ENCODE measurements at places on chromosomes 16 and 17.

GRCh38 chr17:39107973-39108372 lies 43.5 kb downstream of the PLXDC1 start:
- no peak for DNase-seq

DNA sequence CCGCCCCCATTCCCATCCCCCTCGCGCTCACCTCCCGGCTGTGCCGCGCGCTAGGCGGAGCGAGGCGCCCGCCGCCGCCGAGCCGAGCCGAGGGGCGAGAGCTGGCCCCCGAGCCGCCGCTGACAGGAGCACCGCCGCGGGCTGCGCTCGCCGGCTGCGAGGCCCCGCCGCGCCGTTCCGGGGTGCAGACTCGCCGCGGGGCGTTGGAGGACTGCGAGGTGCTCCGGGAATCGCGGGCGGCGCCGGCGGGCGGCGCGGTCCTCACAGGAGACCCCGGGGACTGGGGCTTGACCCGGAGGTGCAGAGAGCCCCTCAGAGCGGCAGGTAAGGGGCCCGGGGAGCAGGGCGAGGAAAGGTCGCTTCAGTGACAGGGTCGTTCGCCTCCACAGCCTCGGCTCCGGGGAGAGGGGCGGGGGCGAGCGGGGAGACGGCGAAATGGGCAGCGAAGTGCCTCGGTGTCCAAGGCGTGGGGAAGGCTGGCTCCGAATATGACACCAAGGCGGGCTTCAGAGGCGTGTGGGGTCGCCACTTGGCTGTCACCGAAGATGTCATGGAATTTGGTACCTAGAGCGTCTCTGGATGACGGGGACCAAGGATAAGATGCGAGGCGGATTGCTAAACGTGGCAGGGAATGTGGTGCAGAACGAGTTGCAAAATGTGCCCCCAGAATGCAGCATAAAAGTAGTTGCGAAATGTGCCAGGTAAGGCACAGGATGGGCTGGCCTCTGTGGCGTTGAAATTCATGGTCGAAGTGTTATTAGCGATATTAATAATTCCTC lies 580 bp downstream of the TANC2 start:
- DNase-seq, result peak; percentile 36

DNA sequence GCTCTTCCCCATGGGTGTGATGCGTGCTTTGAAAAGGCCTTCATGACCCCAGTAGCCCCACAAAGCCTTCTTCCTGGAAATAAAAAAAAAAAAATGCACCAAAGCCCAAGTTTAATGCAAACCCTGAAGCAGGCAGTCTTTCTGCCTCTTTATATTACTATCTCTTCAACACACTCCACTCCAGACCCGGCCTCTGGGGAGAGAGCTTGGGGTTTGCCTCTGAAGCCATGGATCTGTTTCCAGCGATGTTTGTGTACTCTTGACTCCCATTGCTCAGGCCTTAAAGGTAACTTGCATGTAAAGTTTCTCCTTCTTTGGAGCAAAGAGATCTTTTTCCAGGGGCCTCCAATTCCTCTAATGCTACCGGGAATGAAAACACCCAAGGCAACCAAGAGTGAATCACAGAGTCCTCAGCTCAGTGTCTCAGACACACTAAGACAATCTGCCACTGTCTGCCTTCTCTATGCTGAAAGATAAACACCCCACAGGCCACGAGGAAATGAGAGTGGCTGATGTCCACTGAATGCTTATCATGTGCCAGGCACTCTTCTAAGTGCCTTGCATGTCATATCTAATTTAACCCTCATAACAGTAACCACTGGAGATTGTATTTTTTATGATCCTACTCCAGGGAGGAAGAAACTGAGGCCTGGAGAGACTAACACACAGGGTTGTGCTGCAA lies 56.4 kb upstream of the AKTIP start:
- DNase-seq, result no peak

DNA sequence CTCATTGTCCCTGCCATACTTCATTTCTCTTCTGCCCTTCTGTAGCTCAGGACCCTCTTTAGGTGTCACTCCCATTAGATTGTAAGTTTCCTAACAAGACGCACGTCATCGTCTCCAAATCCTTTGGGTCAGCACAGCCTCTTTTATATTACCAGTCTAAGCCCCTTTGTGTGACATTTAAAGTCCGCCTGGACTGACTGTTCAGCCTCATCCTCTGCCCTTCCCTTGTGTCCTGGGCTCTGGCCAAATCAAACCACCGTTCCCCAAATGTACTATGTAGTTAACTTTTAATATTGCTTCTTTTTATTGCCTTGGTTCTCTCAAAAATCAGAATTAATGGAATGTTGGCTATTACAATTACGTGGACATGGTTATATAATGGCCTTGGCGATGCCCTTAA lies 38.2 kb downstream of the PITPNC1 start:
- no peak for DNase-seq

DNA sequence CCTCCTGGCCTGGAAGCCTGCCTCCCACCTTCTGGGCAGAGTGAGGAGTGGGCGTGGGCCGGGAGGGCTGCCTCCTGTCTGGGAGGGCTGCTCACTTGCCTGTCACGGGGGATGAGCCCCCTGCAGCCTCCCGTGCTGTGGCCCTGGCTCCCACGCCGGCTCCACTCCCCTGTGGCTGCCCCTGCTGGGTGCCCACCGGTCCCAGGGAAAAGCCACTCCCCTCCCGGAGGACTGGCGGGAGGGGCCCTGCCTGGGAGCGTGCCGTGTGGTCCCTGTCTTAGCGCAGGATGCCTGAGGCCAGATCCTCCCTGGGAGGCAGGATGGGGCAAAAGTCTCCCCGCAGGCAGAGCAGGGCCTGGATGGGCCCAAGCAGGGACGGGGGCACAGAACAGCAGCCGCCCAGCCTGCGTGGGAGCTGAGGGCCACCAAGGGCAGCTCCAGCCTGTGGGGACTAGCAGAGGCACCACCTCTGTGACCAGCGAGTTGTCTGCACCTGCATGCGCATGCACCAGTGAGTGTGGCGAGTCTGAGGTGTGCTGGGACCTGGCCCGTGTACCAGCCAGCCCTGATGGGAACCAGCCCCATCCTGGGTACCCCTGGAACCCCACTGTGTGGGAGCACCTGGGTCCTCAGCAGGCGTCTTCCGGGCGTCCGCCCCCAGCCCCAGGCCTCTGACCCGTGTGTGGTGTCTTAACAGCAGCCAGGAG lies 339.9 kb downstream of the SEC14L1 start:
- DNase-seq, result no peak

- no peak for DNase-seq
Observed at GRCh38 chr17:40828454-40829044, 6.1 kb upstream of the KRT10 start.

DNA sequence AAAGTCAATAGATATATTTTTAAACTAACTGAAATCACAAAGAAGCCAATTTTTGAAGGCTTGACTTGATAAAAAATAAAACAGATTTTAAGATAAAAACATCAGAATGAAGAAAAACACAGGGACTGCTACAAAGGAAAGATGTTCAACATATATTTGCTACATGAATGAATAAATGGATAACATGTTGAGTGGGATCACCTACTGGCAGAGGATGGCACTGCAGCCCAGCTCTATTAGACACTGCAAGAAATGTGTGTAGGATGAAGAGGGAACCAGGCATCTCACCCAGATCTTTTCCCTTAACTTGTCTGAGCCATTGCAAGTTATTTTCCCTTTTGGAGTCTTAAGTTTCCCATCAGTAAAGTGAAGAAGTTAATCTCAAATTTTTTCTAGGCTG lies 4.2 kb downstream of the AIPL1 start:
- DNase-seq, result no peak

DNA sequence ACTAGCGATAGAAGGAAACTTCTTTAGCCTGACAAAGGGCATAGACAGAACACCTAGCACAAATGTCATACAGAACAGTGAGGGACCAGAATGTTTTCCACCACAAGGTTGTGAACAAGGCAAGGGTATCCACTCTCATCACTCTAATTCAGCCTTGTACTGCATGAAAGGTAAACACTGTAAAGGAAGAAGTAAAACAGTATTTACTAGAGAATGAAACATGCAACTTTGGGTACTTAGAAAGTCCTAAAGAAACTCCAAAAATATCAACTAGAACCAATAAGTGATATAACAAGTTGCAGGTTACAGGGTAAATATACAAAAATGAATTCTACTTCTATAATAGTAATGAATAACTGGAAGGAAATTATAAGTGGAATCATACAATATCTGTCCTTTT lies 32.2 kb downstream of the BRIP1 start:
- DNase-seq, result no peak

DNA sequence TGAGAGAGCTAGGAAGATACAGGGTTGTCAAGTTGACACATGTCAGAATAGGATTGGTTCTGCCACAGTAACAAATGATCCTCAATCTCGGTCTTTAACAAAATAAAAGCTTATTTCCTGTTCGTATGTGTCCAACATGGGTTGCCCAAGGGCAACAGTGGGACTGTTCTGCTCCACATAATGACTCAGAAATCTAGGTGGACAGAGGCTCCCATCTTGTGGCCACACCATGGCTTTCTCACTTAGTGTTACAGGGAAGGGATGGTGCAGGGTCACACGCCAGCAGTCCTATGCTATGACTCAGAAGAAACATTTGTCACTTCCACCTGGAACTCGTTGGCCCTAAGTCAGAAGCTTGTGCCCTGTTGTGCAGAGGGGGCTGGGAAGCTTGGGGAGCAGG lies 364.9 kb downstream of the SNX29 start:
- DNase-seq, result no peak

GRCh38 chr17:2551493-2551892 lies 39.8 kb upstream of the METTL16 start:
- DNase-seq, result no peak

DNA sequence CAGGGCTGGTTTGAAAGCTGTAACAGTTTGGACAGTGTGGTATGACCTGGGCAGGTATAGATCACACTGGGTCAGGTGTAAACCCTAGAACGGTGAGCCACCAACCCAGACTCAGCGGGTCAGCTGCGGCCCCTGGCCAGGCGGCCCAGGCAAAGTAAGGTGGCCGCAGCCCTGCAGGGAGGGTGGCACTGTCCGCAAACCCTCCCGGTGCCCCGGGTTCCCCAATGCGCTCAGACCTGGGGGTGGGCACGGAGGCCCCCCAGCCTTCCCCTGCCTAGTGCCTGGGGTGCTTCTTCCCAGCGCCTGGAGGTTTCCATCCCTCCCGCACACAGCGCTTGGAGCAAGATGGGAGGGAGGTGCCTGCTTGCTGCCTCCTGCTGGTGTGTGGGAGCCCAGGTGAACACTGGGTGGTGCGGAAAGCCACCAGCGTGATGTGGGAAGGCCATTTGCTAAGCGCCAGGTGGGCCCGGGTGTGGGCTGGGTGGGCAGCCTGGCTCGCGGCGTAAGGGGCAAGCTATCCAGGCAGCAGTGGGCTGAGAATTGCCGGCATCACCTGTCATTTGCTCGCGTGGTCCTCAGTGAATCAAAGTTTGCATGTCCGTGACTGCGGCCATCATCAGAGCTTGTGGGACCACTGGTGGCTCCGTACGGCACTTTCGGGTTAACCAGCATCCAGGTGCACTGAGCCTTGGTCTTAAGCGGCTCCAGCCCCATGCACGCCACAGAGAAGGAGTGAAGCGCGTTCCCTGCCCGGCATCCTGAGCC lies 47.3 kb upstream of the GNG13 start:
- DNase-seq, result no peak

DNA sequence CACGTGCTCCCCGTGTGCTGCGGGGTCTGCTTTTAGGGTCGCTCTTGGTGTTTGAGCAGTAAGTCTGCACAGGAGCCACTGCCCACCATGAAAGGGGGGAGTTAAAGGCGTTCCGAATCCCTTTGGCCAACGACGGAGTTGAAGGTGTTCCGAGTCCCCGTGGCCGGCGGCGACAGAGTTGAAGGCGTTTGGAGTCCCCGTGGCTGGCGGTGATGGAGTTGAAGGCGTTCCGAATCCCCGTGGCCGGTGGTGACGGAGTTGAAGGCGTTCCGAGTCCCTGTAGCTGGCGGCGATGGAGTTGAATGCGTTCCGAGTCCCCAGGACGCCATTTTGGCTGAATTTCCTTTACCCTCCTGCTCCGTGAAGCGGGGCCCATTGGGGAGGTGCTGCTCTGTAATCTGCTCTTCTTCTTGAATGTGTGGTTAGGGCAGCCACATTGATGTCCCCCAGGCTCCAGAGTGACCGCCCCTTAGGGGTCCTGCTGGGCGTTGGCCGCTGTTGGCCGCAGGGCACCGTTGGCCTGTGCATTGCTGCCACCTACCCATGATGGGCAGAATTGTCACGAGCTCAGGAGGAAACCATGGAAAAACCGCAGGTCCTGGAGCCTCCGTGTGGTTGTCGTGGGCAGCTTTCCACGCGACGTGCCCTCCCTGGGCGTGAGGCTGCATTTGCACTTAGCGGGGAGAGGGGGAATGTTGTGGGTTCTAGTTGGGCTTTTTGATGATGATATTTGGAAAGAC lies 73.7 kb upstream of the ZNF750 start:
- no peak for DNase-seq

DNA sequence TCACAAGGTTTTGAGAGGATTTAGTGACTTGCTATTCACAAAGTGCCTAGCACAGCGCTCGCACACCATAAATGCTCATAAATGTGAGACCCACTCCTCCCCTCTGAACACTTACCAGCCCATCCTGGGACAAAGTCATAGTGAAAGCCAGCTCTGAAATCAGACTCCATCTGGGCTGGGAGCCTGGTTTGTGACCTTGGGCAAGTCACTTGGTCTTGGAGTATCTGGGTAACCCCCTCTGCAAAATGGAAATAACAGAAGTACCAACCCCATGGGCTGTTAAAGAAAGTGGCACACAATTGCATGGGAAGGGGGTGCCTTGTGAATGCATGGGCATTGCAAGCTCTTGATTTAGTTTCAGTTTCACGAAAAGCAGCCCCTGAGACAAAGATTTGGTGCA lies 104.7 kb upstream of the CDH5 start:
- DNase-seq, result no peak

DNA sequence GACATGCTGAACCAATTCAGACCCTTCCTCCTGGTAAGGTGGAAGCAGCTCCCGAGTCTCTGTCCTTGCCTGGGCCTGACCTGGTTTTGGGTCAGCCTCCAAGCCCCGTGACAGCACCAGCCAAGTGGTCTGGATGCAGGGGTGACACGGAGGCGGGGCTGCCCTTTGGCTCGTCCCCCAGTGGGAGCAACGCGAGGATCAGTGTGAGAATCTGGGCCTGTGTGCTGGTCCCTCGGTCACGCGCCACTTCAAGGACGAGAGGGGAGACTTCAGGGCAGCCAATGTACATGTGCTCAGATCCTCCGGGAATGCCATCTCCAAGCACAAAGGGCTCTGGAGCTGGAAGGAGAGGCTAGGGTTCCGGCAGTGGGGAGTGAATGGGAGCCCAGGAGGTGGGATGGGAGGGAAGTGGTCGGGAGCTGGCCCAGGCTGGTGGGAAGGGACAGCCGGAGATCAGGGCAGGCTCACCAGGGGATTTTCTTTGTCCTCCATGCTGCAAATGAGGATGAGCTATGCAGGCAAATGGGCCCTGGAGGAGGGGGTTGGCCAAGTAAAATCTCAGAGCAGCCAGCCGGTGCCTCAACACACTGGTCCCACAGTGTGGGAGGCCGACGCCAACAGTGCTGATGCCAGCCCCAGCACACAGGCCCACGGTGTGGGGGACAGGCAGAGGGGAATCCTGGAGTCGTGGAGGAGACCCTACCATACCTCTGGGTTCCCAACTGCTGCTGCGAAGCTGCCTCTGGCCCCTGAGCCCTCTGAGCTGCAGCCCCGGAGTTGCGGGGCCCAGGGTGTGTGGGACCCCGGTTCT lies 4.2 kb upstream of the NDRG4 start:
- DNase-seq, result no peak

All from stimulated activated CD8-positive, alpha-beta memory T cell treated with anti-CD3 and anti-CD28 coated beads, Interleukin-15, amount 100 ng/mL, for 1 hour (primary cell).